ENCODE measurements at places on chromosomes 3 and 15. TPM values are rescaled to one million over a fixed set of nuclear protein-coding genes. Genes with fewer than 3 reads are reported as not detected.

- no peak for DNase-seq
Measured at GRCh38 chr3:67290438-67290837, 292.3 kb downstream of the KBTBD8 start.

DNA sequence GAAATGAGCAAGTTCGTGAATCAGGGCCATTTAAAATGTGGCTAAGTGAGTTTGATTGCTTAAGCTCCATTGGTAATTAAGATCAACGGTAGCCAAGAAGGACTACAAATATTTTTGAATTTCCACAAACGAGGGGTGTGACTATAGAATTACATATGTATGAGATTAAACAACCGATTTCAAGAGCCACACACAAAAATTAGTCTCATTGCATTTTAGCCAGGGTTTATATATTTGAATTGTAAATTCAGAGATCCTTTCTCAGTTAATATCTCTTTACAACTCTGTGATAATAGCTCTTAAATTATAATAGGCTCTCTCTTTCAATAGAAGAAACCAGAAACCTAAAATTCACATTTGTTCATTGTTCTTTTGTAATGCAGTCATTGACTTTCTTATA, 325.6 kb upstream of the ICE2 start:
- no peak for DNase-seq

GRCh38 chr3:125002414-125003368, 53.1 kb downstream of the HEG1 start:
- DNase-seq = no peak

DNA sequence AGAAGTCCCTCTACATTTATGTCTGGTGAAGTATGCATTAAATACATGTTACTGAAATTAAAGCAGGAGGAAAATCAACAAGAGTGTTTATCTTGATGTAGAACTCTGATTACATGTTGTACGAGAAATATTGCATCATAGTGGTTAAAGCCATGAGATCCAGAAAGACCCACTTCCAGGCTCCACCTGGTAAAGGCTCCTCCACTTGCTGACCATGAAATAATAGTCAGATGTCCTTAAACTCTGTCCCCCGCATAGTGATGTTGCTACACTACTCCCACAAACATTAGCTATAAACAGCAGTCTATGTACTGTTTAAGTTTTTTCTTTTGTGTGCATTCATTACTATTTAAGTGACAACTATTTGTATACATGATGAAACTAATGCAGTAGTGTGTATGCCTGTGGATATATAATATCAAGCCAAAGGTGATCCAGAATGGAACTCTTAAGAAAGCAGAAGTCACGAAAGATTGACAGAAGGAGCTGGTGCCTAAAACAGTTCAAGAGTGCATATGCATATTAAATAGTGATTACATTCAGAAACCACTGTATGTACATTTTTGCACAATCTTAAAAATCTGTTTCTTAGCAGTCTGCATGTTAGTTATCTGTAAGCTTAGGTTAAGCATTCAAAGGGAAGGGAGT, 264.4 kb upstream of the KCNMB2 start:
- DNase-seq = no peak

- no peak for DNase-seq
Measured at GRCh38 chr3:125654526-125654925, 59.2 kb upstream of the OSBPL11 start.

DNA sequence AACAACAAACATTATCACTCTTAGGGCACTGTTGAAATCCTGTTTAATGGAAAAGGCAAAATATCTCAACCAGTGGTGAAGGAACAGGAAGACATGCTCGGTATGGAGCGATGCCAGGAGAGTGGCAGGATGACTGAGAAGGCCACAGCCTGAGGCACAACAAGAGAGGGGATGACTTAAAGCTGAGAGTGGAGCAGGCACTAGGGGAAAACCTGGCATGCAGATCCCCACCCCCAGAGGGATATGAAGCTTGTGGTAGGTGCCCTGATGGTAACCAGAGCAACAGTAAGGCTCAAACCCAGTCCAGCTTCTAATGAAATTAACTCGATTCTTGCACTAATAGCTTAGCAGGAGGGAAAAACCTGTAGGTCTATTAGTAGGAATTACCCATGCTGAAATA, 40.4 kb downstream of the LYSMD4 start:
- no peak for DNase-seq

DNA sequence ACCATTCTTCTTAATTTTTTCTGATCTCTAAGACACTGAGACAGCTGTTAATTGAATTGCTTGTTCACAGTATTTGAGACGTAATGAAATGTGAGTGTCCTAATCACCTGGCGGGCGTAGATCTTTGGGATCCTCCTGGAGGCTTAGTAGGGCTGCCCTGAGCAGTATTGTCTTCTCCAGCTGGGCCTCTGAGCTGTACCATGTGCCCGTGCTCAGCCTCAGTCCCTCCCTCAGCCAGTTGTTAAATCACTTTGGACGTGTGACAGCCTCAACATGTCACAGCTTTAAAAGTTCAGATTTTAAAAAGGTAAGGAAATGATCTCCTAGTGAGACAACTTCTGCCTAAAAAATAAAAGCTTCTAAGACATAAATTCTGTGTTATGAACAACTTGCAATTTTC, 35.5 kb downstream of the IGF1R start:
- DNase-seq = no peak

DNA sequence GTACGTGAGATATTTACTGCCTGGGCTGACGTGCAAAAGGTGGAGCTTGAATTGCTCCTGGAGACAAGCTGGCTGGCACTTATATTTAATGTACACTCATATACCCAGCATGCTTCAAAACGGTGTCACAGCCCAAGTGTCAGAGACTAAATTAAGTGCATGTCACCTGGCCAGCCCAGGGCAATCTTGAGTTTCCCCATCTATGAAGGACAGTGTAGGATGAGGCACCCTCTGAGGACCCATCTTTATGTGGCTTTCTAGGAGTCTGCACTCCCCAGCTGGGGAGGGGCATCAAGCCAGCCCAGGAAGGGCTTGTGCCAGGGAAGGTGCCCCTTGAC, 5.3 kb downstream of the LRRC15 start:
- no peak for DNase-seq

- DNase-seq = peak; percentile 62
Measured at GRCh38 chr3:37668431-37668817, 193.3 kb upstream of the CTDSPL start.

DNA sequence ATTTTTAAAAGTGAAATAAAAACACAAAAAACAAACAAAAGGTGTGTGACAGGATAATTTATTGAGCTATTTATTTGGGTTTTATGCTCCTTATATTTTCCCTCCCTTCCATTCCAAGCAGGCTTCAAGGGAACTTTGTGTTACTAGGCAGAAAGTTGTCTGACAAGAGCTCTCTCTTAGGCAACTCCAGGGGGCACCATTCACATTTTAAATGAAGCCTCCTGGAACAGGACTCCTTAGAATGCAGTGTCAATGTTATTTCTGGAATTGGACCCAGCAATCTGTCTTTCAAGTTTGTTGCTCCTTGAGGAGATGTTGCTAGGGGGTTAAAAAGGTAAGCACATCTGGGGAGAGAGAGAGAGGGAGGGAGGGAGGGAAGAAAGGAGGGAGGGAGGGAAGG, 5.4 kb upstream of the RFX7 start:
- no peak for DNase-seq

GRCh38 chr3:192570821-192571791, 156.2 kb downstream of the FGF12 start:
- DNase-seq = peak; percentile 61

GRCh38 chr3:28322464-28322863, 26.1 kb upstream of the ZCWPW2 start:
- DNase-seq = no peak

SLC22A13 gene
- total RNA-seq = 0.50 TPM

RASL12 gene
- total RNA-seq = 0.15 TPM

EPHA3 gene
- total RNA-seq = 1.5 TPM

Data from left lobe of liver (tissue), 2 donors.